T-helper 22 cell (primary cell): ENCODE measurements at places on chromosomes 12 and 14.

DNA sequence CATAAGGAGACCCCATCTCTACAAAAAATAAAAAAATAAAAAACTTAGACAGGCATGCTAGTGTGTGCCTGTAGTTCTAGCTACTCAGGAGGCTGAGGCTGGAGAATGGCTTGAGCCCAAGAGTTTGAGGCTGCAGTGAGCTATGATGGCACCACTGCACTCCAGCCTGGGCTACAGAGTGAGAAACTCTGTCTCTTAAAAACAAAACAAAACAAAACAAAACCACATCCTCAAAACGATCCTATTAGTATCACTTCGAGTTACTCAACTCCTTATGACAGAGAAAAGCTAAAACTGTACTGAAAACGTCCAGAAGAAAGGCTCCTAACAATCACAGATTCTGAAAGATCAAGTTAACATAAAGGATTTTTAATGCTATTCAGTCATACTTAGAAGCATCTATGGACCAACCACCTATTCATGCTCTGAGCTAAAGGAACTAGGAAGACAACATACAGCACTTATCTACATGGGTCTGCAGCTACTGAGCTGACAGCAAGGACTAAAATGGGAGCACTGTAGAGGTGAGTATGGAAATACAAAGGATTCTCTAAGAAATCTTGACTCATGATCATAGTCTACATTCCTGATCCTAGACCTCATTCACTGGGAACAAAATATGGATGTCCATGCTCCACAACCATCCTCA, 75.3 kb upstream of the DUSP6 start:
- DNase-seq, result no peak

- DNase-seq, result no peak
Measured at GRCh38 chr12:105214670-105215375, 21.2 kb downstream of the APPL2 start.

DNA sequence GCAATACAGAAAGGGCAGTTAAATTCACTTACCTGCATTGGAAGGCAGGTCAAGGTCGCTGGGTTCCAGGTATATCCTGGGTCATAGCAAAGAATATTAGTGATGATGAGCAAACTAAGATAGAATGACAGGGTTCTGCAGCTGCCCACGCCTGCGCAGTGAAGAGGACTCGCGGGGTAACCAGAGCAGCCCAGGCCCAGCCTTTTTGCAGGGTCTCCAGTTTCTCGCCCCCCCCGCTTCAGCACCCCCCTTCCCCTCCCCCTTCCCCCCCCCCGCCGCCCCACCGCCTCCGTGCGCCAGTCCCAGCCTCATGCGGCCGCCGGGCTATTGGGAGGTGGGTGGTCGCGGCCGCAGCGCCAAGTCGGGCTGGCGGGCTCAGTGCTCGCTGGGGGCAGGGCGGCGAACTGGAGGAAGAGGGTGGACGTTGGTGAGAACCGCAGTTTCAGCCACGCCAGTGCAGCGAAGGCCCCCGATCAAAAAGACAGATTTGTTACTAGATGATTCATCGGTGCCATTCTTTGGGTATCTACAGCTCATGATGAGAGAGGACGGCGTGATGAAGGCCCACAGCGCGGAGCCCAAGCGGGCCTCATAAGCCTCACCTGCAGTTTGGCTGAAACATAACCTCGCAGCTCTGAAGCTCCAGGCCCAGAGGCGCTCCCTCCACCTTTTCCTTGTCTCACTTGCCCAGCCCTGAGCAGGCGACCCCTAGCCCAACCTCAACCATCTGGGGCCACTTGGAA, 20.2 kb downstream of the SLC2A3 start:
- DNase-seq, result no peak

DNA sequence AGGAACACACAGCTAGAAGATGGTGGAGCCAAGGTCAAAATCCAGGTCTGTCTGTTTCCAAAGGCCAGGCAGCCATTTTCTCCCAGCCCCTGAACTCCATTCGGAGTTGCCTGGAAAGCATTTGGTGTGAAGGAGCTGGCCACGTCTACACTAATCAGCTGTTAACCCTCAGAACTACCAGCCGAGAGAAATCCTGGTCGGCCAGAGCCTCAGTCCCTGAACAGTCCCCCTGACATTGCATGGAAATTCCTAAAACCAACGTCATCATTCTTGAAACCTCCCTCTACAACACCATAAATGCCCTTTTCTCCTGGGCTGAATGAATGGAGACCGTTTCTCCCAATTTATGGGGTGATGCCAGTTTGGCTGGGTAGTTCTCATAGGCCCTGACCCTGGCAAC, 245.6 kb downstream of the SLC41A2 start:
- DNase-seq, result no peak

DNA sequence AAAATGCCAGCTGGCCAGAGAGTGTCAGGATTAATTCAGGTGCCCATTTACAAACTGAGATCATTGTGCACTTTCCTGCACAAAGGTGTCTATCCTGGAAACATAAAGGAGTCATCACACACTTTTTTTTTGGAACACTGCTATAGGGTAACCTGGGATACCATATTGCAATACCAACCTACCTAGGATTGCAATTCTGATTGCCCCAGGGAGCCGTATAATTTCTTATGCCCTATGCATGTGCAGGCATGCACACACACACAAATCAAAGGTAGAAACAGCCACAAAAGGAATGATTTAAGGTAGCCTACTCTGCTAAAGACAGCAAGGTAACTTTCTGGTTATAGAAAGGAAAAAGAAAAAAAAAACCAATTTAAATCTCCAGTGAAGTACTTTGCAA, 285.3 kb upstream of the KITLG start:
- DNase-seq, result no peak

DNA sequence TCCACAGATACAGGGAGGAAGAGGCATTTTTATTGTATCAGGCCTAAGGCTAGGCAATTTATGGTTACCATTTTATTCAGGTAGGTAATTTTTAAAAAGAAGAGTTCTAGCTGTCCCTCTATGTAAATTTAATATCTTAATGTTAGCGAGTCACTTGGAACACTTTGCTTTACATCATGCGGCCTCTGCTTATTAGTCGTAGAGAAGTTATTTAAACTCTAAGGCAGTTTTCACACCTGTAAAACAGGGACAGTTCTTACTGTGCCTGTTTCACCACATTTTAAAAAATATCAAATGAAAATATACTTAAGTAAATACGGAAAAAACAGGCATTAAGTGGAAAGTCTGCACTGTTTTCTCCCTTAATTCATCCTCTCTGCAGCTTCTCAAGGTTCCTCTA, 71.4 kb upstream of the POC1B start:
- DNase-seq, result no peak

GRCh38 chr14:93332397-93332852, 411 bp downstream of the BTBD7 start:
- no peak for DNase-seq

- DNase-seq, result no peak
Measured at GRCh38 chr14:105465209-105466031, 9.2 kb upstream of the CRIP2 start.

- DNase-seq, result no peak
Measured at GRCh38 chr12:54415221-54415929, 3.7 kb downstream of the ITGA5 start.

GRCh38 chr12:104508752-104509446, 52.2 kb downstream of the CHST11 start:
- DNase-seq, result no peak
